ENCODE measurements at places on chromosomes 16 and 17. TPM values are rescaled to one million over a fixed set of nuclear protein-coding genes. Genes with fewer than 3 reads are reported as not detected.

ST6GALNAC1 gene
- total RNA-seq, result 0.05 TPM

SLC6A4 gene
- 0.05 TPM for total RNA-seq

ADPRM gene
- total RNA-seq, result 5.6 TPM

EVPLL gene
- total RNA-seq, result not detected

RNF222 gene
- total RNA-seq, result not detected

MEFV gene
- 0.02 TPM for total RNA-seq

KREMEN2 gene
- total RNA-seq, result 2.5 TPM

NKD1 gene
- total RNA-seq, result 0.31 TPM

IL17C gene
- total RNA-seq, result not detected

ZNF423 gene
- 0.08 TPM for total RNA-seq

SRL gene
- 0.06 TPM for total RNA-seq

NSMCE1 gene
- 57.7 TPM for total RNA-seq

GCGR gene
- 0.47 TPM for total RNA-seq

NRN1L gene
- total RNA-seq, result not detected

TEX14 gene
- total RNA-seq, result 0.16 TPM

DNASE1L2 gene
- 1.1 TPM for total RNA-seq

MYH11 gene
- total RNA-seq, result 0.05 TPM

PRSS36 gene
- 1.1 TPM for total RNA-seq

MGAT5B gene
- 21.1 TPM for total RNA-seq

SLC16A3 gene
- 168 TPM for total RNA-seq

SULT1A3 gene
- 4.9 TPM for total RNA-seq

RUNDC1 gene
- 21.1 TPM for total RNA-seq

RRN3 gene
- 49.5 TPM for total RNA-seq

KRT20 gene
- 0.41 TPM for total RNA-seq

KCNH6 gene
- not detected for total RNA-seq

ZP2 gene
- not detected for total RNA-seq

LLGL2 gene
- 35.0 TPM for total RNA-seq

HYDIN gene
- total RNA-seq, result 0.48 TPM

CIBAR2 gene
- total RNA-seq, result not detected

PIPOX gene
- total RNA-seq, result 0.10 TPM

ACSM2B gene
- not detected for total RNA-seq

GLIS2 gene
- total RNA-seq, result 26.6 TPM

HSD17B2 gene
- not detected for total RNA-seq

PRSS33 gene
- total RNA-seq, result not detected

DNAH9 gene
- 0.07 TPM for total RNA-seq

TLCD1 gene
- 44.6 TPM for total RNA-seq

RAPGEFL1 gene
- 2.2 TPM for total RNA-seq

MYH8 gene
- total RNA-seq, result not detected

IFT20 gene
- 45.9 TPM for total RNA-seq
